ENCODE measurements at places on chromosomes 7 and 10.
A peak's percentile ranks its signal among the peaks of the same experiment; 100 is the strongest.

DNA sequence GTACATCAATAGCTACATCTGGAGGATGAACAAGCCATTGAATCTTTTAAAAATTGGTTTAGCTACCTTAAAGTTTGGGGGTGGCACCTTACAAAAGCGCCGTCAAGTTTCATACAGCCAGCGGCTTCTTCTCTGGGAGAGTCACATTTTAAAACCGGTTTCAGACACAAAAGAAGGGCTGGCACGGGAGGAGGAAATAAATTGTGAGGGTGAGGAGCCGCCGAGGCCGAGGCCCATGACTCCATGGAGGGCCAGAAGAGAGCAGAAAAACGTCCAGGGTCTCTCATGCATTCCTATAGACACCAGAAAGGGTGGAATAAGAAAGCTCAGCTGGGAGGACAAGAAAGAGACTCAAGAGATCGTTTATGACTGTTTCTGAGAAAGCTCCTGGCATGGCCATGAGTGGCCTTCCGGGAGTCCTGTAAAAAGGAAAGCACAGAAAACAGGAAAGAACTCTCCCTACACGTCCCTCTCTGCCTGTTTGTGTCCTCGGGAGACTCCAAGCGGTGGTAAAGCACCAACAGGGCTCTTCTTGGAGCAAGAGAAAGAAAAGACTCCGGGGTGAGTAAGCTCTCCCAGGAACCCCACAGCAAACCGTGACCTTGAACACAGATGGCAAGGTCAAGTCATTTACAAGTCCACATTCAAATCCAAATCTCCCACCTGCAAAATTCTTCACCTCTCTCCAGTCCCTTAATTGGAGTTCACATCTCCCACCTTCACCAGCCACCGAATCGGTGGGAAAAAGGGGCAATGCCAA is 1.8 kb downstream of the FRAT2 start:
- DNase-seq: peak; percentile 56

GRCh38 chr7:103150192-103150591 is 1.3 kb upstream of the NAPEPLD start:
- DNase-seq: no peak

- DNase-seq: peak; percentile 3
These were observed 202.1 kb downstream of the PRPF18 start for GRCh38 chr10:13788711-13789447.

GRCh38 chr10:56496186-56496486 is 135.1 kb upstream of the ZWINT start:
- DNase-seq: no peak

- DNase-seq: no peak
These were observed 146.2 kb upstream of the LYZL1 start for GRCh38 chr10:29142516-29143314.

DNA sequence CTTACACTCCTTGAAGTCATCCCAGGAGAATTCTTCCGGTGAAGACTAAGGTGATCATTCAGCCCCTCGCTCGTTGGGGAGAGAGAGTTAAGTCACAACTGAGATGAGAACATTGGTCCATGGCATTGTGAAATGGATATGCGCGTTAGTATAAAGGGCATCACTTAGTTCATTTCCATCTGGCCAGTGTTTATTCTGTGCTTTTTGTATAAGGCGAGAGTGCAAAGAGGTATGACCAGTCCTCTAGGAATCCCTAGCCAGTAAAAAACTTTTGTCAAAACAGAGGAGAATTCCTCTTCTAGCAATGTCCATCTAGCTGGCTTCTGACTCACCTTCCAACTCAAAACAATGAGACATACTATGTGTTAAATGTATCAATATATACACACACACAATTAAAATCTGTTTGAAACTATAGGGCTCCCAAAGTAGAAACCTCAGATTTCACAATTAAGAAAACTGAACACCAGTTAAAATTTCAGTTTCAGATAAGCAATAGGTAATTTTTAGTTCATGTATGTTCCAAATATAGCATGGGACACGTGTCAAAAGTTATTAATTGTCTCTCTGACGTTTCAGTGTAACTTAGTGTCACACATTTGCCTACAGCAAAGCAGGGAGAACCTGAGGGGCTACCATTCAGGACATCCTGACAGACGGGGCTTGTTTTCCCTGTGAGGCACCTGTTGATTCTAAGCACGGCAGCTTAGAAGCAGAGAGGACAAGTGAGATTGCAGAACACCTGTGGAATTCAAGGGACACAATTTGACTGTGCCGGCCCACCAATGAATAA is 158.9 kb downstream of the KLF6 start:
- no peak for DNase-seq

DNA sequence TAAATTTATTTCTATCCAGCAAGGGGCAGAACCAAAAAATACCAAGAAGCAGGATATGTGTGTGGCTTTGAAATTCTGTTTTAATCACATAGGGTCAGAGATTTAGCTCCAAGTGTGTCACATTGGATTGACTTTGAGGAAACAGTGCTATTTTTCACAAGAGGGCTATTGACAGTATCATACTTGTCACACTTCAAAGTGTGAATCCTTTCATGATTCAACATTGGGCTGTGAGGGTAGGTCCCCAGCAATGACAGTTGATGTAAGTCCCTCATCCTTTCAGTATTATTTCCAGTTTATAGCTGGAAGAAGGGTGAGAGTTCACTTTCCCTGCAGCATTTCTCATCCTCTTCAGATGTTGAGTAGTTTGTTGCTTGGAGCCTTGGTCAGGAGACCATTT is 7.4 kb downstream of the CCNY start:
- no peak for DNase-seq

GRCh38 chr7:7970237-7970530 is 1.6 kb downstream of the GLCCI1 start:
- DNase-seq: peak; percentile 84

DNA sequence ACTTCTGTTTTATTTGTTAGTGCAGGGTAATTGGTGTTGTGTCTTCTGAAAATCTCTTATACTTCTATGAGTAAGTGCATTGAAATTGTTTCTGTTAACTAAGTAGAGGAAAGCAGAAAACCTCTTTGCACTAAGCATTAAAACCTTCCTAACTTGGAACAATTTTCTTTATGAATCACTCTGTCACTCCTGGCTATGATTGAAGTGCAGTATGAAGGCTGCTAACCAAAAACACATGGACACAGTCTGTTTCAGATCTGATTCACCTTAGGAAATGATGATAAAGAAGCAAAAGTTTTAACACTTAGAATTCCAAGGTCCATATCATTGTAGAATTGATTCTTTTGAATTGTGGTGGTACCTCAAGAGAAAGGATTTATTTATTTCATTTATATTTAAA is 41.9 kb downstream of the MET start:
- DNase-seq: no peak

GRCh38 chr7:115754226-115754625 is 276.3 kb downstream of the TFEC start:
- no peak for DNase-seq

GRCh38 chr7:33926535-33926934 is 21.2 kb downstream of the BMPER start:
- DNase-seq: no peak

DNA sequence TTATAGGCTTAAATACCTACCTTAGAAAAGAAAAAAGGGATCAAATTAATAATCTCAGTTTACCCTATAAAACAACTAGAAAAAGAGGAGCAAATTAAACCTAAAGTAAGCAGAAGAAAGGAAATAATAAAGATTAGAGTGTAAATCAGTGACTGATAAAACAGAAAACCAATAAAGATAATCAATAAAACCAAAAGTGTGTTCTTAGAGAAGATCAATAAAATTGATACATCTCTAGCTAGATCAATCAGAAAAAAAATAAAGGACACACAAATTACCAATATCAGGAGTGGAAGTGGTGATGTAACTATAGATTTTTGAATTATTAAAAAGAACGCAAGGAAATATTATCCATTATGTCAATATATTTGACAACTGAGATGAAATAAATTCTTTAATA is 69.2 kb upstream of the NAMPT start:
- no peak for DNase-seq

DNA sequence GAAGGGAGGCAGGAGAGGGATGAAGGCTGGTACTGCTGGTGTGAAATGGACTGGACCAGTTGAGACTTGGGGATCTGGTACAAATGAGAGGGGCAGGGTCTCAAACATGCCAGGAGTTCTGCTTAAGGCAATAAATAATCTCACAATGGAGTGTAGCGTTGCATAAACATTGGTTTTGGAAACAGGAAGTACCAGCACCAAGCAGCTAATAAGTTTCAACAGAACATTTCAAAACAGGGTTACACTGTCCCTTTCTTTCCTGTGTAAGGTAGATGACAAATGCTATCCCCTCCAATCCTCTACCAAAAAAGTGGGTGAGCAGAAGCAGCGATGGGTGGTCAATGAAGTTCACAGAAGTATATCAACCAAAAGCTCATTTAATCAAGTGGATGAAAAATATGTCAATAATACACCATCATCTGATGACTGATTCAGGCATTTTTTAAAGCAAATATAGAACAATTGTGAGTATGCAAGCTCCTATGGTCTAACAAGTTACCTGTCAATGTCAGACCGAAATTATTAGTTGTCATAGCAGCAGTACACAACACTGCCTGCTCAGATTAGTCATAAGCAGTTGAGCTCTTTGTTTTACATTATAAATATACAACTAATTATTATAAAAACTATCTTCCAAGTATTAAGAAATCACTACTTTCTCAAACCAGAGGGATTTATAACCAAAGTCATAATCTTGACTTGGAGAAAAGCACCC is 220.0 kb downstream of the FAM107B start:
- no peak for DNase-seq

DNA sequence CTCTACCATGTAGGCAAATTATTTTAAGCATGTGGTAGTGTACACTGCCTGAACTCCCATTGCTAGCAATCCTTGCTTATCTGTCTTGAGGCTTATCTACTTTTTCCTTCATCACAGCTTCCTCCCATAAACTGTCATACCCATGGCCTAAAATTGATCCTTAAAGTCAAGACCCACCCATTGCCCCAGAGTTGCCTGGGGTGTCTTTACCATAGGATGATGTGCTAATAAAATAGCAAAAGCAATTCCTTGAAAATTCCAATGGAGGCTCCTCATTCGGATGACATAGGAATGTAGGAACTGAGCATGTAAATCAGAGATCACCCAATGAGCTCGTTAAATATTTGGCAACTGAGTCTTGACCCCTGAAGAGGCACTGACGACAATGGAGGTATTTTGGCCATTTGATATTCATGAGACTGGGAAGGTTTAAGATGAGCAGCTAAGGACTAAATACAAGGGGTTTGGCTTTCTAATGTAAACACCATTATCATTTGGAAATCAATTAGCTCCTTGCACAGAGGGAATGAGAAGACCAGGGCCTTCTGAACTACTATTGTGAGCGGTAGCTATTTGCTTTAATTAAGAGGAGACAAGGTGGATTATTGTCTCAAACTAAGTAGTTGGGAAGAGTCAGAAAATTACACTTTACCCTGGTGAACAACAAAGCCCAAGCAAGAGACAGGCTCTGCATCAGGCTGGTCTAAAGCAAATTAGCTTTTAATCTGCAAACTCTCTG is 234.9 kb downstream of the GATA3 start:
- no peak for DNase-seq

DNA sequence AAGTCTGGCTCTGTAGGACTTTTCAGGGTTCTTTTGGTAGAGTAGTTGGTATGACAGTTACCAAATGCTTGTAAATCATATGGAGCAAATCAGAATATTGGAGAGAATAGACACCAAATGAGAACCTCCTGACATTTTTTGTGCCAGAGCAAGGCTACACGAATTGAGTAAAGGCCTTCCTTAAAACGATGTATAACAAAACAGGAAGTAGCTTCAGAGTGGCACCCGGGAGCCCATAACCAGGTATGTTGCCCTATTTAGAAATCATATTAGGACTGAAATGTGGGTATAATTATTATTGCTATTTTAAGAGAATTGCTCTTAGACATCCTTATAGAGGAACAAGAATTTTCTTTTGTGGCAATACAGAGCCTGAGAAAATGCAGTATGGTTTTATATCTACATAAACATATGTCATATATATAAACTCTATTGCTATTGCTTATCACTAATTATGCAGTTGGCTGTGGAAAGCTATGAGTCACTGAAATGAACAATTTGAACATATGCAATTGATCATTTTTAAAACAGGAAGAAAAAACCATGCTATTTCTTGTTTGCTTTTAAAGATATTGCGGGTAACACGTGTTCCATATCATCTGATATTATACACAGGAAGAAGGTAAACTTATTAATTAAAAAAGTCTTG is 197.4 kb upstream of the MTPN start:
- DNase-seq: no peak

DNA sequence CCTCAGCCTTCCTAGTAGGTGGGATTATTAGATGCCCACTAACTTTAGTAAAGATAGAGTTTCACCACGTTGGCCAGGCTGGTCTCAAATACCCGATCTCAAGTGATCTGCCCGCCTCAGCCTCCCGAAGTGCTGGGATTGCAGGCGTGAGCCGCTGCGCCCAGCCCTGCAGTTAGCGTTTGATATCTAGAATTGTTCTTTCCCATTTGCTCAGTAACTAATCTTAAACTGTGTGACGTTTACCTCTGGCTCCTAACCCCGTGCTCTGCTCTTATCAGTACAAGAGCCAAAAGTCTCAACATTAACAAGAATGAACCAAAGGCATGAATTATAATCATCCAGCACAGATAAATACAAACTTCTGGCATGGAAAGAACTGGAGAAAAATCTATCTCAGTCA is 47.4 kb downstream of the IGF2BP3 start:
- DNase-seq: no peak

DNA sequence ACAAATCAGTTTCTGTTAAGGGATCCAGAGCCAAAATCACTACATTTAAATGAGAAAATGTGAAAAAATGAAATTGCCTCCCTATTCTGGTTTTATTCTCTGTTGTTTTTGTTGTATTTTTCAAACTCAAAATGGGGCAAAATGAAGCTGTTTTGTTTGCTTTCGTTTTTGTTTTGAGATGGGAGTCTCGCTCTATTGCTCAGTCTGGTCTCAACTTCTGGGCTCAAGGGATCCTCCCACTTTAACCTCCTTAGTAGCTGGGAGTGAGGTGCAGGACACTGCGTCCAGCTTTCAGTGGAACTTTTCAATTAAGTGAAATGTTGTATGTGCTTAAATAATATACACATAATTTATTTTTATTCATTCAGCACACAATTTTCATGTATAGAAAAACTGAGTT is 205.0 kb downstream of the SORCS1 start:
- DNase-seq: no peak

Data from NCI-H1417 (cell line).